H9 (cell line): ENCODE measurements at places on chromosomes 11 and 22. TPM values are rescaled to one million over a fixed set of nuclear protein-coding genes. Genes with fewer than 3 reads are reported as not detected.

GRCh38 chr11:106585061-106585460, 433.2 kb downstream of the GUCY1A2 start:
- DNase-seq: peak; percentile 59

DNA sequence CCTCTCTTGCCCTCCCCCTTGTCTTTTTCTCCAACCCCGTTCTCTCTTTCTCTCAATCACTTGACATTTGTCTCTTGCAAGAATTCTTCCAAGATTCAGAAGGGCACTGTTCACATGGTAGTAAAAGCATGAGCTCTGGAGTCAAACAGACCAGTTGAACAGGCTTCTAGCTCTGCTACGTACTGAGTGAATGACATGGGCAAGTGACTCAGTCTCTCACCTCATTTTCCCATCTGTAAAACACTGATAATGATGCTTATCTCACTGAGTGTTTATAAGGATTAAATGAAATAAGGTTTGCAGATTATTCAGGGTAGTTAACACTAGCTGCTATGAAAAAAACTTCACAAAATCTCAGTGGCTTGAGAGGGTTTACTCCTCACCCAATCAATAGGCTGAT, 5.9 kb upstream of the IL10RA start:
- no peak for DNase-seq

DNA sequence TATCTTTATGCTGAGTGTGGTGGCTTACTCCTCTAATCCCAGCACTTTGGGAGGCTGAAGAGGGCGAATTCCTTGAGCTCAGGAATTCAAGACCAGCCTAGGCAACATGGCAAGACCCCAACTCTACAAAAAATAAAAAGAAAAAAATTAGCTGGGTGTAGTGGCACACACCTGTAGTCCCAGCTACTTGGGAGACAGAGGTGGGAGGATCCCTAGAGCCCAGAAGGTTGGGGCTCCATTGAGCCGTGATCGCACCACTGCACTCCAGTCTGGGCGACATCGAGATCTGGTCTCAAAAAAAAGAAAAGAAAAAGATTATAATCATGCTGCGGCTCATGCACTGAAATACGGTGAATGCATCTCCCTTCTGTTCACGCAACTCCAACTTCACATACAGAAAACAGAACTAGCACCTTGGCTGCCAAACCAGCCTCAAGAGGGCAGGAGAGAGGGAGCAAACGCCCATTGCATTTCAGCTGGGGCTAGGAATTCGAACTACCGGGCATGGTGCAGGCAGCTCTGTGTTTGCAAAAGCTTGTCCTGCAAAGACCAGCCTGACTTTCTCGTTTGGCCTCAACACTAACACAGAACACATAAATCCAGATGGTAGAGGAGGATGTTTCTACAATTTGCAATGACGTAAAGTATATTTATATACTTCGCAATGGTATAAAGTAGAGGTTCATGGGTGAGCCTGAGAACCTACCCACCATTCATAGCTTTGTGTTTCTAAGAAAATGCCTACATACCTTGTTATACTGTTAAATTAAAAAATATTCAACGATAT, 6.3 kb upstream of the SYNGR1 start:
- DNase-seq: peak; percentile 81

- no peak for DNase-seq
Measured at GRCh38 chr11:59187035-59187434, 15.1 kb downstream of the DTX4 start.

MYO18B gene
- total RNA-seq: 0.26 and 0.46 TPM in 2 replicates
